ENCODE measurements at places on chromosomes 3 and 15. TPM values are rescaled to one million over a fixed set of nuclear protein-coding genes. Genes with fewer than 3 reads are reported as not detected.

Gene GOLGA8G
- not detected for total RNA-seq

Gene CCDC54
- not detected for total RNA-seq

Gene CLRN1
- total RNA-seq, result not detected

Gene MED12L
- total RNA-seq, result 0.82 TPM

Gene CCNB2
- 0.55 TPM for total RNA-seq

Gene RETNLB
- total RNA-seq, result not detected

Gene SLC24A5
- not detected for total RNA-seq

Gene PODXL2
- 1.7 TPM for total RNA-seq

Gene CCK
- not detected for total RNA-seq

Data from left ventricle myocardium inferior (tissue), 1 donor.